ENCODE measurements at places on chromosomes 13 and 19.
A peak's percentile ranks its signal among the peaks of the same experiment; 100 is the strongest.

GRCh38 chr19:18477974-18478373, 40.0 kb upstream of the ISYNA1 start:
- no peak for DNase-seq

DNA sequence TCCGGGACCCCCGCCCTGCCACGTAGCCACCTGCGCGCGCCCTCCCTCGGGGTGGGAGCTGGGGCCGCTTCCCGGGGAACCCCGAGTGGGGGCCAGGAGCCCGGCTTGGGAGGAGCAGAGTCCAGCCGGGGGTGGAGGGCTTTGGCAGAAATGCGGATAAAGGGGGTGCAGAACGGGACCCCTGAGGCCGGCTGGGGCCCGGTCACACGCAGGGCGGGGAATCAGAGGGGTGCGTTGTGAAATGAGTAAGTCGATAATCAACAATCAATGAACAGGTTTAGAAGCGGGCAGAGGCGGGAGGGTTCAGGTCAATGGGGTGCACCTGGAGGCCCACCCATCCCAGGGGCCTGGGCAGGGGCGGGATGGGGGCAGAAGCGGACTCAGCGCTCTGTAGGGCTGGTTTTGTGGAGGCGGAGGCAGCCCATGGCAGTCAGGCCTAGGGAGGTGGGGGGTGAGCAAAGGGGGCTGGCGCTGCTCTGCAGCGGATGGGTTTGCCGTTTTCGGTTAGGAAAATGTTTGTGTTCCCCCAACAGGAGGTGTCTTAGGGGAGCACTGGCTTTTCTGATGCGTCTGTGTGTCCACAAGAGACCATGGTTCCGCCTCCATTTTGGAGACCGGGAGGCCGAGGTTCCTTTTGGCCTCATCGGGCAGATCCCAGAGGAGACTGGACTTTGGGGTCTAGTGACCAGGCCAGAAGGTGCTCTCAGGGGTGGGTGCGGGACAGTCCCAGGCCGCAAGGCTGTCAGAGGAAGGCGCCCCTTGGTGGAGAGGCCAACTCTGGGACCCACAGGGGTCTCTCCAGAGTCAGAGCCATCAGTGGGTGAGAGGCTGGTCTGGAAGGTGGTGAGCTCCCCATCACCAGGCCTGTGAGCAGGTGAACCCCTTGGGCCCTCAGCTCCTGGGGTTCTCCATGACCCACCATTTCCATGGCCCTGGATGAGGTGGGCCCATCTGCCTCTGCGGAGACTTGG, 683 bp upstream of the DIRAS1 start:
- DNase-seq: no peak

GRCh38 chr19:58551123-58551497, 3.8 kb downstream of the CHMP2A start:
- DNase-seq: no peak

DNA sequence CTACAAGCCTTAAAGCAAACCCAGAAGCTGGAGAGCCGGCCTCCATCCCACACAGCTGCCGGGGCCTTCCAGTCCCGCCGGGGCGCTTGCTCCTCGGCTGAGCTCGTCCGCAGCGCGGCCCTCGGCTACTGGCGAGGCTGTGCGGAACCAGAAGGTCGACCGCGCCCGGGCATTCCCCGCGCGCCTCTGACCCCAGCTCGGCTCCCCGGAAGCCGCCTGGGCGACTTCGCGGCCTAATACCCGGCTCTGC, 863 bp downstream of the ANKRD10 start:
- no peak for DNase-seq

DNA sequence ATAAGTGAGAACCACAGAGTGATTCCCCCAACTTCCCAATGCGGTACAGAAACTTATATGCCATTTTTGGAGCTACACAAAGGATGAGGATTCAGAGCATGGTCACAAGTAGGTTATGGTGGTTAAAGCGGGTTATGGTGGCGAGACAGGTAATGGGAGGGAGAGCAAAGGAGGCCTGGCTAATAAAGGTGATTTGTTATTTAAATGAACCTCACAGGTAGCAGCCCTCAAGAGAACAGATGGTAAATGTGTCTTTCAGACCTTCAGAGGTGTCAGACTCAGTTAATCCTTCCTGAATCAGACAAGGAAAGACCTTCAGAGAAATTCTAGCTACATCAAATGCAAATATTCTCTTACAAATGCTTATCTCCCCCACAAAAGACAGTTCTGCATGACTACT, 1971.4 kb downstream of the OLFM4 start:
- no peak for DNase-seq

DNA sequence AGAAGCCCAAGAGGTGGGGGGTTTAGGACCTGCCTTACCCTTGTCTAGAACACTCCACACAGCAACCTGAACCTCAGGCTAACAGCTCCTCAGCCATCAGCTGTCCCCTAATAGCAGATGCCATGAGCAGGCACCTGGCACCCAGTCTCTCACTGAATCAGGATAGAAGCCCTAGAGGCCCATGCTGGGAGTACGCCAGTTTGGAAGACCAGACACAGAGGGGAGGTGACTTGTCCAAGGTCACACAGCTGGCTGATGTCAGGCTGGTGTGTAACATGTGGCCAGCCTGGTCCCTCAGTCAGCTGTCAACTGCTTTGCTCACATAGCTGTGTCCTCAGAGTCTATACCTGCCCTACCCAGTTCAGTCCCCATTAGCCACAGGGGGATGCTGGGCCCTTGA, 12.8 kb upstream of the SAMD1 start:
- DNase-seq: no peak

DNA sequence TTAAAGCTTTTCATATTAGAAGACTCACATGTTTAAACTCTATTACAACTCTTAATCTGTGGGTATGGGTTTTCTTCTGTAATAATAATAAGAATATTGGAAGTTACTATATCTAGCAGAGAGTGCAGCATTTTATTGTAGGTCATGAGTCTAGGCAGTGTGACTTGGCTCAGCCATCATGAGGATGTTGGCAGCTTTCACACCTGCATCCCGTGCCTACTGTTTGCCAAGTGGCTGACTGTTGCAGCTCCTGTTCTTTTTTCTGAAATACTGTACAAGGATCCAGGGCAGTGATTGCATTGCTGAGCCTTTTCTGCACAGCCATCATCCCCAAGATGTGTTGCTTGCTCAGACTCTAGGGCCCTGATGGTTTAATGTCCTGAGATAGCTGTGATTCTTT, 47.4 kb downstream of the MTUS2 start:
- no peak for DNase-seq

DNA sequence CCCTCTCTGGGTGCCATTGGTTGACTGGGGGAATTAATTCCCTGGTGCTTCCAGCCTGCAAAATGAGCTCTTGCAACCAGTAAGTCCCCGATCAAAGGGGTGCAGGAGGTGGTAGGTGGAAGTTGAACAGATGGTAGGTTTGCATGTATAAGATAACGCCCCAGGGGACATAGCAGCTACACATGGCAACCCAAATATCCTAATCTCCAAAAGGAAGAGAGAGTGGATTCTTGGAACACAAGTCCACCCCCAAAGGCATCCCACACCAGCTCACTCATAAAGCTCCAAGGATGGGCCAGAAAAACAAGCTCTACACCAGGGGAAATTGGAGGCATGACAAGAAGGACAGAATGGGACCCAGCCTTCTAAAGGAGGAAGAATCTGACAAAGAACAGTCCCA, 4.8 kb downstream of the CD209 start:
- no peak for DNase-seq

GRCh38 chr19:49881186-49881585, 3.7 kb downstream of the TBC1D17 start:
- no peak for DNase-seq

DNA sequence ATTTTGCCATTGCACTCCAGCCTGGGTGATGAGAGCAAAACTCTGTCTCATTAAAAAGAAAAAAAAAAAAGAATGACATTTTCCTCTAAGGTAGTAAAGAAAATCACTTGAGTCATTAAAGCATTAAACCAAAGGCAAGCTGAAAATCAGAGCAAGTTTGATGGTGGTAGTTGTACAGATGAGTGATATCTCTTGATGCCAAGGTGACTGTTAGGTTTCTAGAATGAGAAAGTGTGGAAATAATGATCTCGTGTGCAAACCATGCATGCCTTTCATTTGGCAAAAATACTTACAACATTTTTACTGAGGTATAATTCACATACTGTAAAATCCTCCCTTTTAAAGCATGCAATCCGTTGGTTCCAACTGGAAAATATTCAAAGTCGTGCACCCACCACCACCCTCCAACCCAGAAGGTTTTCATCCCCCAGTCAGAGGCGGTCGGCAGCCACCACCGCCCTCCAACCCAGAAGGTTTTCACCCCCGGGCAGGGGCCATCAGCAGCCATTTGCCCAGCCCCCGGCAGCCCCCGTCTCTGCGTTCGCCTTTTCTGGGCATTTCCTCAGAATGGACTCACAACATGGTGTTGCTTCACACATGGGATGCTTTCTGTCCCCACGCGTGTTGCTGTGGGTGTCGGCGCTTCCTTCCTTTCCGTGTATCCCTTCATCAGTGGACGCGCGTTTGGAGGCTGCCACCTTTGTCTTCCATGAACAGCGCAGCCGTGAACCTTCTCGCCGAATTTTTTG, 90.2 kb downstream of the ATP11A start:
- DNase-seq: no peak

DNA sequence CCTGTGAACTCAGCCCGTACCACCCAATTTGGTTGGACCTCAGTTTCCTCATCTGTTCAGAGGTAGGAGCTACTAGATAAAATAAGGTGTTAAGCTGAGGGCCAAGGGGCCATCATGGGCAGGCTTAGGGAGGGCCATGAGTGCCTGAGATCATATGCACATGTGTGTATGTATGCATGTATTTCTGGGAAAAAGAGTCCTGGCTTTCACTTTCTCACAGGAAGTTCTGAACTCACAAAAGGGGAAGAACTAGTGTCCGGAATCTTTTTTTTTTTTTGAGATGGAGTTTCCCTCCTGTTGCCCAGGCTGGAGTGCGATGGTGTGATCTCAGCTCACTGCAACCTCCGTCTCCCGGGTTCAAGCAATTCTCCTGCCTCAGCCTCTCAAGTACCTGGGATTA, 18.9 kb downstream of the TGFB1 start:
- no peak for DNase-seq

DNA sequence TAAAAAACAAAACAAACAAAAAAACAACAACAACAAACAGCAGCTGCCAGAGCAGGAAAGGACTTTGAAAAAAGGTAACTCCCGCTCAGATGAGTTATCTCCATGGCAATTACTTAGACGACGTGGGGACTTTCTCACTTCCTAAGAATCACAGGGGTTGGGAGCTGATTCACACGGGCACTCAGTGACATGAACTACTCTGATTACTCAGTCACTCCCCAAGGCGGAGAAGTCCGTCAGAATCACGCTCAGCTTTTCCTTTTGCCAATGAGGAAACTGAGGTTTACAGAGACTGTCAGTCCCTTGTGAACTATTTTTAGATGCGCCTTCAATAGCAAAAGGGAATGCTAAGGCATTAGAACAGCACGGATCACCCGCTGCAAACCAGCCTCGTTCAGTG, 32.3 kb upstream of the MATK start:
- DNase-seq: peak; percentile 9

- DNase-seq: no peak
Measured at GRCh38 chr13:59343132-59343531, 820.6 kb downstream of the DIAPH3 start.

- no peak for DNase-seq
Measured at GRCh38 chr13:29508876-29509252, 86.6 kb downstream of the SLC7A1 start.

DNA sequence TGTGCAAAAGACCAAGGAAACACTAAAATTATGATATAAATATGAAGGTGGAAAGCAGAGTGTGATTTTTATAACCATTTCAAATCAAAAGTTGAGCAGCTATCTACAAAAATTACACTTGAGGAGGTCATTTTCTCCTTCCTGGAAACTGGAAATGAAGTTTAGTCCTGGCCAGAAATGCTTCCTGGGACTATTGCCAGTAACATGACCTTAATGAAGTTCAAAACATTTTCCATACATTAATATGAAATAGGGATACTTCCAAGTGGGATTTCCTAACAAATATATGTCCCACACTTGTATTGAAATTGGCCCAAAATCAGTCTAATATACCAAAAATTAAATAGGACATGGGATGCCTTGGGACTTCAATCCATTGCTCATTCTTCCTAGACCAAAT, 1556.8 kb upstream of the MIR17HG start:
- DNase-seq: no peak

DNA sequence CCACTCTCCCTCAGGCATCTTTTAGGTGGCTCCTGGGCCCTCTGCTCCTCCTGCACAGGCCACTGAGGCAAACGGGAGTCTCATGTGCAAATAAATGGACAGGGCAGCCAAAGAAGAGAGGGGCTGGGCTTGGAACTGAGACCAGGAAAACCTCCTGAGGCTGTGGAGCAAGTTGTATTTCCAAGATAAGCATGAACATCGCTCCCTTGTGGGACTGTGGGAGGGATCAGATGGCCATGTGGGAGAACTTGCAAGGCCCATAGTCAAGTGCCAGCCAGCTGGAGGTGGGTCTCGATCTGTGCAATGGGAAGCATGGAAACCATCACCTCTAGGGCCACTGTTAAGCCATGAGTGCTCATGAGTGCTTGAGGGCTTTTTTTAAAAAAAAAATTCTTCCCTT, 24.9 kb downstream of the MED26 start:
- no peak for DNase-seq

GRCh38 chr19:3518255-3518654, 12.1 kb downstream of the FZR1 start:
- DNase-seq: no peak

DNA sequence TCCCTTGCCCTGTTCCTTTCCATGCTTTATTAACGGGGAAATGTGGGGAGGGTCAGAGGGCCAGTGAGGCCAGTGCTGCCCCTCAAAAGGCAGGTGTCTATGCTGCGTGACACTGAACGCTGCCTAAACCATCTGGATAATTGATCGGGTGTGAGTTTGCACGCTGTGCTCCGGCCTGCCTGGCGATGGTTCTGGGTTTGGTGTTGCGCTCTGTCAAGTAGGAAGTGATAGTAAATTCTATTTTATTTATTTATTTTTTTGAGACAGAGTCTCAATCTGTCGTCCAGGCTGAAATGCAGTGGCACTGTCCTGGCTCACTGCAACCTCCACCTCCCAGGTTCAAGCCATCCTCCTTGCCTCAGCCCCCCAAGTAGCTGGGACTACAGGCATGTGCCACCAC, 86.5 kb downstream of the ATP11A start:
- DNase-seq: no peak

DNA sequence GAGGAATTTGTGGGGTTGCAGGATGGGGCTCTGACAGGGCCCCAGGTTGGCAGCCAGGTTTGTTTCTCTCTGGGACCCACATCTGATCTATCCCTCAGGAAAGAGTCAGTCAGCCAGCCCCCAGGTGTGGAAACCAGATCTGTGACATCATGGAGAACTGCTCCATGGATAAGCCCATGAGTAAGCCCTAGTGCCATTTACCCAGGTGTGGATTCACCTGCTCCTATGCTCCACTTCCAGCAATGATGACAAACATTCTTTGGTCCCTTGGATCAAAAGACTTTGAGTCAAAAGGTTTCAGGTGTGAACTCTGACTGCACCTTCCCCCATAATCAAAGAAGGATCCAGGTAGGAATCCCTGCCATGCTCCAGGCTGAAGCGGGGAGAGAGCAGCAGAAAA, 26.9 kb upstream of the IGFL4 start:
- no peak for DNase-seq

- DNase-seq: no peak
Measured at GRCh38 chr13:85997587-85997986, 198.4 kb upstream of the SLITRK6 start.

All from midbrain (tissue), 1 donor.